Fibroblast of the aortic adventitia (primary cell): ENCODE measurements at places on chromosomes 1 and 21. TPM values are rescaled to one million over a fixed set of nuclear protein-coding genes. Genes with fewer than 3 reads are reported as not detected.
A peak's percentile ranks its signal among the peaks of the same experiment; 100 is the strongest.

GRCh38 chr1:148317288-148317985, 165.4 kb upstream of the NBPF11 start:
- DNase-seq: no peak

- no peak for DNase-seq
Observed at GRCh38 chr1:2633936-2634491, 1.2 kb upstream of the MMEL1 start.

DNA sequence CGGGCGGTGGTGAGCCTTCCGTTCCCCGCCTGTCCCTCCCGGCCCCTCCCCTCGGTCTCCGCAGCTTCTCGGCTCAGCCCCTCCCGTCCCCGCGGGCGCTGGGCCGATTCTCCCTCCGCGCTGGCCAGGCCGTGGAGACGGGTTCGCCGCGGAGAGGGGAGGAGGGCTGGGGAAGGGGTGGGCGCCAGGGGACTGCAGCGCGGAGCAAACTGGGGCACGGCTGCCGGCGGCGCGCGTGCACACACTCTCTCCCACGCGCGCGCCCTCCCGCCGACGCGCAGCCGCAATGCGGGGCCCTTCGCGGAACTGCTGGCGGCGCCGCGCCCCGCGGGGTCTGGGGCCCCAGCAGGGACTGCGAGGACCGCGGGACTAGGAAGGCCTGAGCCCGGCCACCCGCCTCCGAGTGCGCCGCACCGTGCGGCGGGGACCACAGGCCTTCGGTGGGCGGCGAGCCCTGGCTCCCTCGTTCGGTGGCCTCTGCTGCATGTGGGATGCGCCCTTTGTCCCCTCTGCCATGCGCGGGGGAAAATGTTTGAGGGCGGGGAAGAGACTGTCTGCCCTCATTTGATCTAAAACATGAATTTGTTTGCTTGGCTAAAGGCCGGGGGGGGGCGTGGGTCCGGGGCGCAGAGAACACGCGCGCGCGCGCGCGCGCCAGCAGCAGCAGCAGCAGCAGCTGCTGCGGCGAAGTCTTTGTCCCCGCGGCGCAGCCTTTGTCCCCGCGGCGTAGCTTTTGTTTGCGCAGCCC, 90.7 kb upstream of the VAMP3 start:
- DNase-seq: peak; percentile 12

DNA sequence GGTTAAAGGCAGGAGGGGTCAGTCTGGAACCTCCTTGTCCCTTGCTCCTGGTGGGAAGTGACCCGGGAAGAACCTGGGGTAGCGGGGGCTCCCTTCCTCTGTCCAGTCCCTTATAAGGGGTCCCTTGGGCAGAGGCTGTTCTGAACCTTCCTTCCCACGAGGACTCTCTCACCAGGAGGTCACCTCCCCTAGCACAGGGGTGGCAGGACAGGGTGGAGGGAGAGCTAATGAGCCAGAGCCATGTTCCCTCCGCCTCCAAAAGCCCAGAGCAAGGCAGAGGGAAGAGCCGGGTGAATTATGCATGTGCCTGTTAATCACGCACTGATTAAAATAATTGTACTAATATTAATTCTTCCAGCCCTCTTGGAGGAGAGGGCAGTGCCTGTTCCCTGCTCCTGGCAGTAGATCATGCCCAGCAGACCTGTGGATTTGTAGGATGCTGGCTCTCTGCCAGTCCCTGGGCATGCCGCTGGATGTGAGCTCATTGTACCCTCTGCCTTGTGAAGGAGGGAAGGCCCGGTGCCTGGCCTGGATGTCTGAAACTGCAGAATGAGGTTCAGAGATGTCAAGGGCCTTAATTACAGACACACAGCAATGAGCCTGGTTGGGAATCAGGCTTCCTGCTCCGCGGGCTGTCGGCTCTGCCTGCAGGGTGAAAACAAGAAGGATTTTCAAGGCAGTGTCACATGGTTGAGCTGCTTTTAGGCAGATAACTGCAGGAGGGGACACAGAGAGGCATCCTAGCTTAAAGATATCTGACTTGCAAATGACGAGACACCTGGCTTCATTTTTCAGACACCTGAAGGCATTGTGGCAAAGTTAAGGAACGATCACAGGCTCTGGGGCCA, 68.2 kb downstream of the IGSF21 start:
- no peak for DNase-seq

DLGAP3 gene
- not detected in 2 replicates for total RNA-seq
